CD4-positive, alpha-beta T cell treated with Interferon gamma for 1 hour (primary cell): ENCODE measurements at places on chromosomes 1 and 21.
A peak's percentile ranks its signal among the peaks of the same experiment; 100 is the strongest.

DNA sequence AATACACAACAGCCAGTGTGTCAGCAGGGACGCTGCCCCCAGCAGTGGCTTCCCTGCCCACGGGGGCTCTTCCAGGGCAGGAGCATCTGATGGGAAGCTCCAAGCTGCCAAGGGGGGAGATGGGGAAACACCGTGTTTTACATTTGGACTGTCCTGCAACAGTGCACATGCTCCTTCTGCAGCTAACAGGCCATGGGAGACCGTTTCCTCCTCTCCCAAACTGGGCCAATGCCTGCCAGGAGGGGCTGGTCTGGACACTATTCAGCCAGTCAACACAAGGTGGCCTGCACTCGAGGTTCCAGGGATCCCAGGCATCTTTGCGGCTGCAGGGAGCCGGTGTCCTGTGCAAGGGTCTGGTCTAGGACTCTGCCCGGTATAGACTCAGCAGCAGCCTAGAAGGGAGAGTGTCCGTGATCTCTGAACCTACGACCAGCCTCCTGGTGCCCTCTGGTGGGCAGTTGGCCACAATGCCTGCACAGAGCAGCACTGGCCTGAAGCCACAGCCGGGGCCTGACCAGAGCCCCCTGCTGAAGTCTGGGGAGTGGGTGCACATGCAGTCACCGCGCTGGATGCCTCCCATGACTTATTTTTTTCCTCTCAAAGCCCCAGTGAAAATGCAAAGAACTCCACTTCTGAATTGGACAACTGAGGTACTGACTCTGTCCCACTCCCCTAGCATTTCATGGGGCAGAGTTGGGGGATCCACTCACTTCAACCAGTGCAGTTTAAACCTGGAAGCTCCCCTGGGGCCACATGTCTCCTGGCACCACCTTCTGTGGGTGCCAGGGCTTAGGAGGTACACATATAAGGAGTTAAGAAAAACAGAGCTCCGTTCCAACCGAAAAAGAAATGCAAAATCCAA, 33.3 kb downstream of the RCC2 start:
- DNase-seq, result peak; percentile 37

DNA sequence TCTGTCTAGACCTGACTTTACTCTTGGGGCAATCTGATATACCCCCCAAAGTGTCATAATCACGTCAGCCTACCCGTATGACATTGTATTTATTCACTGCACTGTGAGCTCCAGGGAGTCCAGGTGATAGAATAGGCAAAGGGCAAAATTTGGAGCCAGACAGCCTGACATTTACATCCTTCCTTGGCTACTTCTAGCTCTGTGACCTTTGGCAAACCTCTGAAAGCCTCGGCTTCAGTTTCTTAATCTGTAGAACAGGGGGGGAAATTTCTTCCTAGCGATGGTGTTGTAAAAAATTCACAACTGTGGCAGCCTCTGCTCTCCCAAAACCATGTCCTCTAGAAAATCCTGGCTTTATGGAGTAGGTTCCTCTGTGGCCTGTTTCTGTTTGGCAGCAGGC, 240.9 kb downstream of the KIF26B start:
- DNase-seq, result no peak

- DNase-seq, result no peak
These were observed 8.9 kb downstream of the PLA2G2F start for GRCh38 chr1:20147846-20148570.

- no peak for DNase-seq
These were observed 163.7 kb upstream of the POU3F1 start for GRCh38 chr1:38210021-38210894.

GRCh38 chr21:43717967-43718871, 710 bp upstream of the PDXK start:
- DNase-seq, result no peak

- DNase-seq, result peak; percentile 86
These were observed at the start of gene UBE2G2 for GRCh38 chr21:44801468-44802395. UBE2G2 (minus strand) TSS chr21:44801820; CDS start chr21:44801748, 72 bp downstream.

DNA sequence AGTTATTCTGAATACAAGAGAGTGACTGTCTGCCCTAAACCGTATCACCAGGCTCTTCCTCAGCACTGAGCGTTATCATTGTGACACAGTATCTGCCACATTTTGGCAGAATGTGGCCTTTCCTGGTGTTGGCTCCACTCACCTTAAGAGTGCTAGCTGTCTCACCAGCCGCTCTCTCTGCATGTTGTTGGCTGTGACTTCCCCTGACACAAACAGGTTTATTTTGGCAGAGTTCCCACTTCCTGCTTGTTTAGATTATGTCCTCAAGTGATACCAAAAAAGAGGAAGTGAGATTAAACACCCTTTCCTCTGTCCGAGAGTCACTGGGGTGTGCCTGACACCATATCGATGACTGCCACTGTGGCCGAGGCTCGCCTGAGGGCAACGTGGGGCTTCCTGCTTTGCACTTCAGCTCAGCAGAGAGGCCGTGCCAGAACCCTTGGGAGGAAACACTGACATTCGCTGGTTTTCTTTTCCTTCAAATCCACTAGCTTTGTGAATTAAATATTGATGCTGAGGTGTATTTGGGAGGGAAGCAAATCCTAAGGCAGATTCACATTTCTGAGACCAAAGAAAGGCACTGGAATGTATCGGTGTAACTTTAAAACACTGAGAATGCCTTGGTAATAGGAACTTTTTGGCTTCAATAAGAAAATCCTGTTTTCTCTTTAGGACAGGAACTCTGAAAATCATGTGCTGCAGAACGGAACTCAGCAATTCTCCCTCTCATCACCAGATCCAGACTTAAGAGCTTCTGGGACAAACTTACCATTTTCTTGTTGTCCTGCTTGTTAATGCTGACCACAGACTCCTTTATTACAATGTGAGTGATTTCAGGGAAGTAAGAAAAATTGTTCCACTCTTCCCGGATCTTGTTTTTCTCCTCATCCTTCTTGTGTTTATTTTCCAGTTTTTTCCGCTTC, 102.1 kb downstream of the JAK1 start:
- DNase-seq, result peak; percentile 81

DNA sequence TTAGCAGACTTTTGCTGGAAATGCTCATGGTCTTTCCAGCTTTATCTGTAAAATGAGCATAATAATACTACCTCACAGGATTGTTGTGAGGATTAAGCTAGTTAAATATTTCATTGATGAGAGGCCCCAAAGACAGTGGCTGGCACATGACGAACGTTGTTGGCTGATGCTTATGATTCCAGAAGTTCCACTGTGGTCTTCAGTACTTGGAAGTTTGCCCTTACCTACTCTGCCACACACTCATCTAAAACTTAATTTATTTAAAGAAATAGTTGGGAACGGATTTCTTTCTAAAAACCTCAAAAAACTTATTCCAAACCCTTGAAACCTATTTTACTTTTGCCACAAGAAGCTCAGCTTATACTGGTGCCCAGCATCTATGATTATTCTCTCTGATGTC, 170.7 kb downstream of the DHRS3 start:
- DNase-seq, result no peak

DNA sequence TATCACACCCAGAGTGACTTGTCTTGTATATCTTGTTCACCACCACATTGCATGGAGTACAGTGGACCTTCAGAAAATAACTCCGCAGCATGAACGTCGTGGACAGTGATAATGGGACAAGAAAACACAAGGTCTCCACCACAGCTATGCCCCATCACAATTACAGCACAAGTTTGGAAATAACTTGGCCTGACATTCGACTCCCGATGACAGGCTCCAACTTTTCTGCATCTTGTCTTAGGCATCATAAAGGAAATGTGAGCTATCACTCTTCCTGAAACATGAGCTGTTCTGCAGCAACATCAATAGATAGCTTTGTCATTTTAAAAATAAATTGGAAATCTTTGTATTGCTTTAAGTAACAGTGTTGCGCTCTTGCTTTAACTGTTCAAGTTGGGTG, 2.9 kb downstream of the RRP1B start:
- DNase-seq, result no peak

DNA sequence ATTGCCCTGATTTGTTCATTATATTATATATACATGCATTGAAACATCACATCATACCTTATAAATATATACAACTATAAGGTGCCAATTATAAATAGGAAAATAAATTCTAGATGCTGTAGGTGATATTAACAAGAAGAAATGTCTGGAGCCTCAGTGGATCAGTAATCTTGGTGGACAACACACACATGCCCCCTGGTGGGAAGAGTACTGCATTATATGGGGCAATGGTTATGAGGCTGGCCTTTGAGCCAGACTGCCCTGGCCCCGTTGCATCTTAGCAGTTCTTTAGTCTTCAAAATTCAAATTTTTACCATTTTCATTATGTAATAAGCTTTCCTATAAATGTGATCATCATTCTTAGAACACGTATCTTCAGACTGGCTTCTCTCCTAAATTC, 335.0 kb upstream of the GREM2 start:
- DNase-seq, result no peak

DNA sequence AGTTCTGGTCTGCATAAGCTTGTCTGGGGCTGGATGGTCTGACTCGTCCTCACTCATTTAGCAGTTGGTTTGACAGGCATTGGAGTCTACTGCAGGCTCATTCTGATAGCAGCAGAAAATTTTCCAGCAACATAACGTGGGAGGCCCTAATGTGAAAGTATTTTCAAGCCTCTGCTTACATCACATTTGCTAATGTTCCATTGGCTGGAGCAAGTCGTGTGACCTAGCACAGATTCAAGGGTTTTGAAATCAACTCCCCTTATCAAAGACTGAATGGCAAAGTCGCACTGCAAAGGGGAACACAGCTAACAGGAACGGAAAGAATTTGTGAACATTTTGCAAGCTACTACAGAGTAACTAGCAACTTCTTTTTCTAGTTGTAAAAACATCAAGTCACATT, 2.3 kb upstream of the USH2A start:
- DNase-seq, result no peak

DNA sequence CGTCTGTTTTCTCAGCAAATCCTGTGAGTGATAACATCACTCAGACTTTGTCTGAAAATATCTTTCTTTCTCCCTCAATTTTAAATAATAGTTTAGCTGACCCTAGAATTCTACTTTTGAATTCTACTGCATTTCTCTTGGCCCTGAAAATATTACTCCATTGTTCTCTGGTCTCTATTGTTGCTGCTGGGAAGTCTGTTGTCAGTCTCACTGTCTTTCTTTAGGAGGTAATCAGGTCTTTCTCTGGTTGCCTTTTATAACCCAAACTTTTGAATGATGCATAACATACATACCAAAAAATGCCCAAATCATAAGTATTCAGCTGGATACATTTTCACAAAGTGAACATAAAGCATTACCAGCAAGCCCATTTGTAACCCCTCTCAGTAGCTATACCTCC, 100.0 kb downstream of the MATN1 start:
- DNase-seq, result no peak

DNA sequence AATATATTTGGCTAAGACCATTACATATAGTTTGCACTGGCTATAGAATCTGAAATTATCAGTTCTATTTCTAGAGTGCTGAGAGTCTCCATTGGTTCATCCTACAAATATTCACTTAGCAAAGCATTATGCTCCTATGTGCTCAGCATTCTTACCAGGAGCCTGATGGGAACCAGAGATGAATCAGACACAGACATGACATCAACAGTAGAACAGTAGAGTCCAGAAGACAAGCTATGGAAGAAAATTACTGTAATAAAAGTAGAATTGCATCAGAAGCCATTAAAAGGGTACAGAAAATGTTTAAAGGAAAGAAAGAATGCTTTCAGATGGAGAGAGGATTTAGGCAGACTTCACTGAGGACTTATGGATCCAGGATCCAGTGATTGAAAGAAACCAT, 271.7 kb upstream of the SNX7 start:
- DNase-seq, result no peak

GRCh38 chr1:204659056-204659455, 26.5 kb downstream of the LRRN2 start:
- no peak for DNase-seq

DNA sequence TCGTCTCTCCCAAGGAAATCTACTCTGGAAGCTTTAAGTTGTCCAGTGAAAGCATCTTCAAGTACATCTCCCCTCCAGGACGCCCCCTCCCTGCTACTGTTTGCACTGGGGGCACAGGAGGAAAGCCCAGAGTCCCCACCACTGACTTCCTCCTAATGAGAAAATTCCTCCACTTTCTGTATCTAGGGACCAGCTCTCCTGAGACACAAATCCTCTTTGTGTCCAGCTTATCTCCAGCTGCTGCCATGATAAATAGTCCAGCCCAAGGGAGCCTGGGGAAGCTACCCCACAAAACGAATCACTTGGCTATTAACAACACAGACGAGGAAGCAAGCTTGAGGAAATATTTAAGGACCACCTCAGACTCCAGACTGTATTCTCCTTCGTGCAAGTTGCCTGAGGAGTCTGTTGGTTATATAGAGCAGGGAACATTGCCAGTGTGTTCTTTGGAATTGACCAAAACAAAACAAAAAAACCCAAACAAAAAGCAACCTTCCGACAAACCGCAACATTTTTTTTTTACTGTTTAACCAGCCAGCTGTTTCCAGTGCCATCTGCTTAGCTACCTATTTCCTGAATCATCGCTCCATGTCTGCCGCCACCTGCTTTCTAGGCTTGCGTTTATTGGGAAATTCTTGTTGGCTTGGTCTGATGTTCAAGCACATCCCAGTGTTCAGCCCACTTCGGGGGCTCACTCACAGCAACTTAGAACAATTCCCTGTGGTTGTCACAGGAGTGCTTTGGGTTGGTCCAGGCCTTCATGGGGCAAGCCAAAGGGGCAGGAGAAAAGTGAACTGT, 7.7 kb downstream of the C1orf226 start:
- no peak for DNase-seq

DNA sequence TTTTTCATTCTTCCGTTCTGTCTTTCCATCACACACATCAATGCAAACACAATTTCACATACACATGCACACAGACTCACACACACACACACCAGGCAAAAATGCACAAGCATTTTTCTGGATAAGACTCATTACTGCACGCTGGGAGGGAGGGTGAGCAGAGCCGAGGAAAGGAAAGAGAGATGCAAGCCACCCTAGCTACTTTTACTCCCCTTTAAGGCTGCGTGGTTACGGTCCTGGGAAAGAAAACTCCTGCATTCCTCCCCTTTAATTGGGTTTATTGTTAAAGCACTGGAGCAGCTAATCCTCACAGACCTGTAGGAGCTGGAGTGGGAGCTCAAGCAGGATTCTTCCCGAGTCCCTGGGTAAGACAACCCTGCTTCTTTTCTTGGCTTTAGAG, at the start of gene CAMK1G:
CAMK1G (plus strand) TSS at position 307 of the 400 bp plus-strand sequence. CDS start 11,270 bp downstream, outside the sequence.
- no peak for DNase-seq

DNA sequence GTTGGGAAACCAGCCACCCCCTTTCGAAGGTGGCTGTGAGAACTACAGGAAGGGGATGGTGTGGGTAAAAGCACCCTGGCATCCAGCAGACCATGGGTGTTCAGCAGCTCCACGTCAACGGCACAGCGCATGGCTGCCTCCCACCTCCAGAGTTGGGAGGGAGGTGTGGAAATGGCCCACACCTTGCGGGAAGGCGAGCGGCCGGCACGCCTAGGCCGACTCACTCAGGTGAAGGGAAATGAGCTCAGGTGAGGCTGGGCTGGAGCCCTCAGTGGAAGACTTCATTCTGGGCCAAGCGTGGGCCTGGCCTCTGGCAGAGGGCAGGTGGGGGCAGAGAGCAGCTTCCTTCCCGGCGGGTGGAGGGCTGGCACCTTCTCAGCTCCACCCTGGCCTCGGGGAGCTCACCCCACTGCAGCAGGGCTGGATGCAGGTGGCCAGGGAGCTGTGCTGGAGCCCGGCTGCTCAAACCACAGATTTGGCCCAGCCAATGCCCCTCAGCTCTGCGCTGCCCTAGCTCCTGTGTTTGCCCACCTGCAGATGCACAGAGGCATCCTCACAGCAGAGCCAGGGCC, 24.8 kb upstream of the ALDH4A1 start:
- no peak for DNase-seq

- DNase-seq, result no peak
These were observed 3.0 kb downstream of the CFHR3 start for GRCh38 chr1:196777603-196778002.
